ENCODE measurements at places on chromosomes 7 and 10.
A peak's percentile ranks its signal among the peaks of the same experiment; 100 is the strongest.

DNA sequence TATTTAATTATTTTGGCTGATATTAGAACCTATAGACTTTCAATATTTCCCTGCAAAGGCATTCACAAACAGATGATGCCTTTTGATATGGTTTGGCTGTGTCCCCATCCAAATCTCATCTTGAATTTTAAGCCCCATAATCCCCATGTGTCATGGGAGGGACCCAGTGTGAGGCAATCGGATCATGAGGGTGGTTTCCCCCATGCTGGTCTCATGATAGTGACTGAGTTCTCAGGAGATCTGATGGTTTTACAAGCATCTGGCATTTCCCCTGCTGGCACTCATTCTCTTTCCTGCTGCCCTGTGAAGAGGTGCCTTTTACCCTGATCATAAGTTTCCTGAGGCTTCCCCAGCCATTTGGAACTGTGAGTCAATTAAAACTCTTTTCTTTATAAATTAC, 9.3 kb upstream of the PNLIPRP3 start:
- H3K4me1 ChIP-seq, result no peaks in the 10 kb centered on the region
- H3K36me3 ChIP-seq, result no peaks in the 10 kb centered on the region
- H3K27me3 ChIP-seq, result no peaks in the 10 kb centered on the region
- H3K4me3 ChIP-seq, result no peak overlapping the region
- no peak for DNase-seq

GRCh38 chr10:93091960-93092359, 18.3 kb downstream of the CYP26A1 start:
- no peak overlapping the region for H3K27ac ChIP-seq
- no peak overlapping the region for H3K4me3 ChIP-seq
- no peaks in the 10 kb centered on the region for H3K4me1 ChIP-seq
- H3K27me3 ChIP-seq, result peaks cover 9% of the 10 kb centered on the region
- no peaks in the 10 kb centered on the region for H3K36me3 ChIP-seq

GRCh38 chr7:129536323-129536722, 34.0 kb downstream of the SMKR1 start:
- no peak overlapping the region for H3K4me3 ChIP-seq
- no peak for DNase-seq
- H3K36me3 ChIP-seq, result peaks cover 2% of the 10 kb centered on the region
- H3K27ac ChIP-seq, result peak overlapping the region; percentile 41

- DNase-seq, result no peak
- H3K27me3 ChIP-seq, result peaks cover 10% of the 10 kb centered on the region
- H3K27ac ChIP-seq, result no peak overlapping the region
Observed at GRCh38 chr10:90592638-90593302, 265.1 kb downstream of the HTR7 start.

GRCh38 chr10:92538231-92538958, 35.5 kb downstream of the IDE start:
- H3K4me3 ChIP-seq, result no peak overlapping the region
- H3K27ac ChIP-seq, result no peak overlapping the region
- no peaks in the 10 kb centered on the region for H3K27me3 ChIP-seq
- DNase-seq, result no peak
- H3K4me1 ChIP-seq, result peaks cover 16% of the 10 kb centered on the region
- peaks cover 5% of the 10 kb centered on the region for H3K36me3 ChIP-seq

DNA sequence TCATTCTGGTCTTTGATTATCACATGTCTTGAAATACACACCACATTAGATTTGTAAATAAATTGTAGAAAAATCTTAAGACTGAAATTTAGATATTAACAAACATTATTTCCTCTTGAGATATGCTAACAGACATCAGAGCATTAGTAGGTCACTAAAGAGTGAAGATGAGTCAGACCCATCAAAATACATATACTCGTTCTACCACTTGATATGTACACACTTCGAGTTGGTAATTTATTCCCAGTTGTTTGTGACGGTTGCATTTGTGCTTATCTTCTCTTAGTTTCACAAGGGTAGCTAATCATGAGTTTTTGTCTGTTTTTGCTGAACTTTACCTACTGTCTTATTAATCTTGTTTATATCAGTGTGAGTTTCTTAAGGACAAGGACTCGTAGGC, 383.4 kb downstream of the AUTS2 start:
- no peaks in the 10 kb centered on the region for H3K27me3 ChIP-seq
- H3K27ac ChIP-seq, result no peak overlapping the region
- no peak for DNase-seq
- no peak overlapping the region for H3K4me3 ChIP-seq
- H3K36me3 ChIP-seq, result peaks cover 3% of the 10 kb centered on the region
- peaks cover 3% of the 10 kb centered on the region for H3K4me1 ChIP-seq

DNA sequence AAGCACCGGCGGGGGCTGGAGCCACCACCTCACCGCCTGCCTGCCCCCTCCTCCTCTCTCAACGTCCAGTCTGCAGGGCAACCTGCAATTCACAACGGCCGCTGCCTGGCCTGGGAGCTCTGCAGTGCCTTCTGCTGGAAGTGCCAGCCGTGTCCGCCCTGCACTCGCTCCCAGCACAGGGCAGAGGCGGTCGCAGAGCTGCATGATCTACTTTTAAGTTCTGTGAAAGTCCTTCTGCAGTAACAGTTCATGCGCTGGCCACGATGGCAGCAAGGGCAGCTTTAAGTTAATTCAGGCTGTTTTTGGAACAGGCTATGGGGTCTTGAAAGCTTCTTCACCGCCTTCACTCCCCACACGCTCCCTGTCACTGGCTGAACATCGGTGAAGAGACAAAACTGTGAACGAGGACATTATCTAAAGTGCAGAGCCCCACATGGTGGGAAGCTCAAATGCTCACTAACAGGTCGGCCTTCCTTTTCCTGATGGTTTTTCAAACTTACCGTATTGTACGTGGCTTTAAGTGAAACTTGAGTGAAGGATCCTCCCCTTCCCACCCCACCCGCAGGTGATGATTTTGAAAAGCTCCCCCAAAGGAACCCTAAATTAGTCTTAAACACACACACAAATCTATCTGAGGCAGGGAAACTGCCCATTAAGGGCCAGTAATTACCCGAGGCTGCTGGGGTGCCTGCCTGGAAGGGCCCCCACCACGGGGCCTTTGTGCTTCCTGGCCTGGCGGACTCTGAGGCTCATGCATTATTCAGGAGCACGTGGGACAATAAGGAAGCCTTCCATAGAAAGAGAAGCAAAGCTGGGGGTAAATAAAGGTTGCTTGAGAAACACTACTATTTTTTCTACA, 504.3 kb downstream of the DNAJB6 start:
- H3K36me3 ChIP-seq, result no peaks in the 10 kb centered on the region
- no peak for DNase-seq

GRCh38 chr10:119310806-119311205, 103.4 kb downstream of the GRK5 start:
- peaks cover 9% of the 10 kb centered on the region for H3K36me3 ChIP-seq
- H3K27me3 ChIP-seq, result no peaks in the 10 kb centered on the region
- peaks cover 81% of the 10 kb centered on the region for H3K4me1 ChIP-seq
- DNase-seq, result no peak

- no peaks in the 10 kb centered on the region for H3K4me1 ChIP-seq
- H3K4me3 ChIP-seq, result no peak overlapping the region
- no peak for DNase-seq
- no peak overlapping the region for H3K27ac ChIP-seq
- H3K27me3 ChIP-seq, result no peaks in the 10 kb centered on the region
Observed at GRCh38 chr7:11754123-11754522, 77.9 kb downstream of the THSD7A start.

- DNase-seq, result no peak
- no peak overlapping the region for H3K4me3 ChIP-seq
- H3K27ac ChIP-seq, result no peak overlapping the region
- H3K27me3 ChIP-seq, result peaks cover 6% of the 10 kb centered on the region
- peaks cover 7% of the 10 kb centered on the region for H3K36me3 ChIP-seq
Observed at GRCh38 chr10:132787495-132788179, 1.7 kb upstream of the NKX6-2 start.

DNA sequence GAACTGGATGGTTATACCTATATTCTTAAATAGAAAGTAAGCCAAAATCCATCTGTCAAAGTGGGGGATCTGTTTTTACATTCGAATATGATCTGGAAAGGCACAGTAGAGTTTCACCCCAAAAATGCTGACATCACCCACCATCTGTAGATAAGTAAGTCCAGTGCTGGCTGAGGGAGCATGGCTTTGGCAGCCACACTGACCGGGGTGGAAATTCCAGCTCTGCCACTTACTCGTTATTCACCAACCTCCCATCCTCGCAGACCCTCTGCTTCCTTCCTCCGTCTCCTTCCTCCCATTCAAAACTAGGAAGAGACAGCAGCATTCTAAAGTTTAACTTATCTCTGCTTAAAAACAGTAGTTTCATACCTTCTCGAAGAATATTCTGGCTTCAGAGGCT, 84.9 kb upstream of the GATA3 start:
- H3K27me3 ChIP-seq, result no peaks in the 10 kb centered on the region
- H3K27ac ChIP-seq, result no peak overlapping the region
- H3K4me3 ChIP-seq, result no peak overlapping the region
- peaks cover 22% of the 10 kb centered on the region for H3K36me3 ChIP-seq

DNA sequence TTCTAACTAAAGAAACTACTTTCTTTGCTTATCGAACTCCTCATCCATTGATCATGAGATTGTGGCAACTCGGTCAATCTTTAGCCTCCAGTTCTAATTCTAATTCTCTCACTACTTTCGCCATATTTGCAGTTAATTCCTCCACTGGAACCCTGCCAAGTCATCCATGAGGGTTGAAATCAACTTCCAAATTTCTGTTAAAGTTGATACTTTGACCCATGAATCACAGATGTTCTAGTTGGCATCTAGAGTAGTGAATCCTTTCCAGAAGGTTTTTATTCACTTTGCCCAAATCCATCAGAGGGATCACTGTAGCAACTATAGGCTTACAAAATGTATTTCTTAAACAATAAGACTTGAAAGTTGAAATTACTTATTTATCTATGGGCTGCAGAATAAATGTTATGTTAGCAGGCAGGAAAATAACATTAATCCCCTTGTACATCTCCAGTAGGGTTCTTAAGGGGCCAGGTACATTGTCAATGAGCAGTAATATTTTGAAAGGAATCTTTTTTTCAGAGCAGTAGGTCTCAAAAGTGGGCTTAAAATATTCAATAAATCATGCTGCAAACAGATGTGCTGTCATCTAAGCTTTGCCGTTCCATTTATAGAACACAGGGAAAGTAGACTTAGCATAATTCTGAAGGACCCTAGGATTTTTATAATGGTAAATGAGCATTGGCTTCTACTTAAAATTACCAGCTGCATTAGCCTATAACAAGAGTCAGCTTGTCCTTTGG, 39.4 kb downstream of the CCDC71L start:
- H3K4me3 ChIP-seq, result no peak overlapping the region
- no peaks in the 10 kb centered on the region for H3K27me3 ChIP-seq
- H3K4me1 ChIP-seq, result no peaks in the 10 kb centered on the region
- no peak overlapping the region for H3K27ac ChIP-seq

DNA sequence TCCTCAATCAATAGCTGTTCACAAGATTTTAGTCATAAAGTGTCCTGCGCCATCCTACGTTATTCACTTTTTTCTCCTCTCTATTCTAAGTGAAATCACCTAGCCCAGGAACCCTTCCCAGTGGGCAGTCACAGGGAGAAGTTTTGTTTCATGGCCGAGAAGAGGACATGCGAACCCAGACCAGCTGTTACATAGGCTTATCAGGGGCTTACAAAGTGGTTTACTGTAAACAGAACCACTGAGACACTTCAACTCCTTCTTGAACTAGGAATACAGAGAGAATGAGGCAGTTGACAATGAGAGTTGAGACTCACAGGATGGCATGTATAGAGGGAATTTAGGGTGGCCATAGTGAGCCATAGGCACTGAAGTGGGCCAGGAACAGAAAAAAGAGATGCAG, 246.9 kb upstream of the GLI3 start:
- H3K27me3 ChIP-seq, result peaks cover 2% of the 10 kb centered on the region
- H3K4me3 ChIP-seq, result no peak overlapping the region

DNA sequence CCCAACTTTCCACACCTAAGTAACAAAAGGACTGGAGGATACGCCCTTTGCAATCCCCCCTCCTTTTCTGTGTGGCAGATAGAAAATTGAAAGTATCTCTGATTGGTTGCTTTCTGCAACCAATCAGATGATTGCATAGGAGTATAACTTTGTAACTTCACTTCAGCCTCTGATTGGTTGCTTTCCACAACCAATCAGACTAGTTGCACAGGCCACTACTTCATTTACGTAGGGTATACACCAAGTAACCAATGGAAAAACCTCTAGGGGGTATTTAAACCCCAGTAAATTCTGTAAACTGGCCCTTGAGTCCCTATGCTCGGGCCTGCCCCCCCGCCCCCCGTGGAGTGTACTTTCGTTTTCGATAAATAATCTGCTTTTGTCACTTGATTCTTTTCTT, 1080.4 kb downstream of the CNTNAP2 start:
- H3K4me1 ChIP-seq, result no peaks in the 10 kb centered on the region
- H3K27me3 ChIP-seq, result no peaks in the 10 kb centered on the region
- no peak for DNase-seq
- no peak overlapping the region for H3K4me3 ChIP-seq
- no peaks in the 10 kb centered on the region for H3K36me3 ChIP-seq
- H3K27ac ChIP-seq, result no peak overlapping the region

- no peak overlapping the region for H3K4me3 ChIP-seq
- H3K36me3 ChIP-seq, result no peaks in the 10 kb centered on the region
- no peak for DNase-seq
- peaks cover 4% of the 10 kb centered on the region for H3K4me1 ChIP-seq
Observed at GRCh38 chr7:26278770-26279169, 12.9 kb upstream of the SNX10 start.

GRCh38 chr10:18224626-18225445, 84.6 kb downstream of the CACNB2 start:
- DNase-seq, result no peak
- H3K27ac ChIP-seq, result no peak overlapping the region
- H3K36me3 ChIP-seq, result no peaks in the 10 kb centered on the region
- no peaks in the 10 kb centered on the region for H3K4me1 ChIP-seq
- no peaks in the 10 kb centered on the region for H3K27me3 ChIP-seq

- DNase-seq, result no peak
- no peaks in the 10 kb centered on the region for H3K36me3 ChIP-seq
- H3K27me3 ChIP-seq, result peaks cover 9% of the 10 kb centered on the region
- no peak overlapping the region for H3K27ac ChIP-seq
Observed at GRCh38 chr7:12569673-12570072, 847 bp upstream of the SCIN start.

DNA sequence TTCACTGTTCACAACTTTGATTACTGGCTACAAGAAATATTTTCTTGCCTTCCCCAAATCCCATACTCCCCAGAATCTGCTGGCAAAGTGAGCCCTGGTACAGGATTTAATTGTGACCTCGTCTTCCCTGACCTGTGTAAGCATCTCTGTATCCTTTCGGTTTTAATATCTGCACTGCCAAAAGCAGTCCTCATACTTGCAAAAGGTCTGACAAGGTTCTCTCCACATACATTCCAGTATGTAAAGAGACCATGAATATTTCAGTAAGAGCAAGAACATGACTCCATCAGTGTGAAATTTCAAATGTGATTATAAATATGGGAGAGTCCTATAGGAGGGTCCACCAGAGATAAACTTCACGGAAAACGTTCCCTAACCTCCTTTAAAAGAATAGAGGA, 134.0 kb upstream of the TCF7L2 start:
- peaks cover 46% of the 10 kb centered on the region for H3K36me3 ChIP-seq
- no peak overlapping the region for H3K27ac ChIP-seq
- H3K4me1 ChIP-seq, result no peaks in the 10 kb centered on the region
- H3K4me3 ChIP-seq, result no peak overlapping the region

GRCh38 chr10:29810816-29811215, 176.0 kb upstream of the SVIL start:
- no peak overlapping the region for H3K4me3 ChIP-seq
- H3K36me3 ChIP-seq, result no peaks in the 10 kb centered on the region
- no peak overlapping the region for H3K27ac ChIP-seq
- H3K4me1 ChIP-seq, result no peaks in the 10 kb centered on the region

- H3K27ac ChIP-seq, result peak overlapping the region; percentile 62
- no peaks in the 10 kb centered on the region for H3K27me3 ChIP-seq
- H3K4me3 ChIP-seq, result no peak overlapping the region
Observed at GRCh38 chr10:73763343-73763742, 18.5 kb upstream of the CHCHD1 start.

Measured in memory B cell (primary cell).